Stimulated activated CD8-positive, alpha-beta memory T cell treated with anti-CD3 and anti-CD28 coated beads, Interleukin-7, amount 100 ng/mL, for 48 hours (primary cell): ENCODE measurements at places on chromosomes 5 and 9.

- DNase-seq: no peak
Measured at GRCh38 chr5:156327296-156327695, 332 bp downstream of the SGCD start.

- no peak for DNase-seq
Measured at GRCh38 chr5:126615286-126615685, 14.5 kb downstream of the PHAX start.

GRCh38 chr5:139025651-139026050, 150.5 kb upstream of the LRRTM2 start:
- no peak for DNase-seq

- no peak for DNase-seq
Measured at GRCh38 chr9:116733010-116733641, 46.0 kb downstream of the TRIM32 start.

- DNase-seq: no peak
Measured at GRCh38 chr5:80411589-80412219, 3.8 kb downstream of the ZFYVE16 start.

DNA sequence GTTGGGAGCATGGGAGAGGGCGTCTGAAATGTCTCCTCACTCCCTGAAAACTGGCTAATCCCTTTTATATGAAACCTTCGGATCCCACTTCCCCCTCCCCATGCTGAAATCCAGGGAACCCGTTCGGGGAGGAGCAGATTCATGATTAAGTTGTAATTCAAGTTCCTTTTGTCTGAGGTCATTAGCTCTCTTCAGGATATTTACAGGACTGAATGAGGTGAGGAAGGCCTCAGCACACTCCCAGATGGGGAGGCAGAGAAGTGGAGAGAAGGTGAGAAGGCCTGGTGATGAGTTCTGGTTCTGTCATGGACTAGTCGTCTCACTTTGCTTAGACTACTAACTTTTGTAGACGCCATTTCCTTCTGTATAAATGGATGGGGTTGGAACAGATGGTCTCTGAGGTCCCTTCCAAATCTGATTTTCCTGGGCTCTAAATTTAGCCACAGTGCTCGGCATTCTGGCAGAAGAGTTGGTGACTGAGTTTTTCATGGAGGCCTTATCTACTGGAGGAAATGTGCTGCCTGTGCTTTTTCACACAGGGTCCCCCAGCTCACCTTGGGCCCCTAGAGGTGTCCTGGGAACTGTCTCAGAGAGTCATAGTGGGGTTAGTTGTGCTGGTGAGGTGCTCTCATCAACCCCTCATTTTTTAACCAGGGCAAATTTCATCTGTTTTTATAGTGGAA, 62.3 kb downstream of the PRDM6 start:
- no peak for DNase-seq

DNA sequence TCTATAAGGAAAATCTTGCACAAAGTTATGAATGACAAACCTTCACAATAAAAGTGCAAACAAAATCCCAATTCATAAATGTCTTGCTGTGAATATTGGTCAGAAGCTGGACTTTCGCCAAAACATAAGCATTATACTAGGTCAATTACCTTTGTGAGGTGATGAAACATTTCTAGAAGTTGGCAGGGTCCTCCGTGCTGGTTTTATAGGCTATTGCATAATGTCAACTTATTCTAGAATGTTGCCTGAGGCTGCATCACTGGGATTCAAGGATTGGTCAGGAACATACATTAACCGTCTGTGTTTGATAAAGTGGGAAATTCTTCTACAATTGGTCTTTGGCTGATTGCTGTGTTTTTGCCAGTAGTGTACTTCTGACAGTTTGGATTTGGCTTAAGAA, 49.8 kb upstream of the PALM2AKAP2 start:
- no peak for DNase-seq
